Stimulated activated CD8-positive, alpha-beta memory T cell treated with anti-CD3 and anti-CD28 coated beads, Interleukin-4, amount 100 ng/mL, for 1 hour (primary cell): ENCODE measurements at places on chromosomes 3 and 15.

GRCh38 chr15:67135494-67135893 lies 70.1 kb downstream of the SMAD3 start:
- no peak for DNase-seq

DNA sequence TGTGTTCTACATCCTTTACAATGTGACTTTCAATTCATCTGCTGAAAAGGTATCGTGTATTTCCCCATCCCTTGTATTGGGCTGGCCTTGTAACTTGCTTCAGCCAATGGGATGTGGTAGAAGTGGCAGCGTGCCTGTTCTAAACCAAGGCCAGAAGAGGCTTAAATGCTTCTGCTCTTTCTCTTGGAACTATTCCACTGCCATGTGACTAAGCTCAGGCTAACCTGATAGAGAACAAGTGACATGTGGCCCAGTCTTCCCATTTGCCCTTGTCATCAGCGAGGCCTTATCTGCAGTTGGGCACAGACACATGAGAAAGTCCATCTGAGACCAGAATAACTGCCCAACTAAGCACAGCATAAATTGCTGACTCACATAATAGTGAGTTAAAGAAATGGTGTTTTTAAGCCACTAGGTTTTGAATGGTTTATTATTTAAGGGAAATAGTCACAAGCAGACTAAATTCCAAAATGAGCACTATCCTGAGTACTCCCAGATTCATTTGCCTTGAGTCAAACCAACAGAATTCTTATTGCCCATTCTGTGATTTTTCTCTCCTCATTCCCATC lies 230.2 kb downstream of the CPNE4 start:
- no peak for DNase-seq

DNA sequence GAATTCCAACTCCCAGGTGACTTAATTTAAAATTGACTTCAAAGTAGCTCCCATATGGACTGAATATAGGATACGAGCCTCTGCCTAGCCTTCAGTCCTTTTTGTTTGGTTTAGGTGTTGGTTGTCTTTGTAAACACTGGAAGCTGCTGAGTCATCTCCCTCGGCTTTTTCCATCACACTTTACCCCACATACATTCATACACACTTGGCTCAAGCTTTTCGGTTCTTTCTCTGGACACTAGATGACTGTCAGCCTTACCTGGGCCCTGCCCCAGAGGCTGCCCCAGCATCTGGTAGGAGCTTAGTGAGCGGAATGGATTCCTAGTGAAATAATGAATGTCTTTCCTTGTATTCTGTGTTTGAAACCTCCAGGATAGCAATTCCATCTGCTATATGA lies 201.5 kb upstream of the IL12A start:
- DNase-seq: no peak

GRCh38 chr3:114718898-114719210 lies 425.0 kb downstream of the TIGIT start:
- DNase-seq: no peak

GRCh38 chr3:124810970-124811369 lies 76.2 kb downstream of the ITGB5 start:
- DNase-seq: no peak

GRCh38 chr3:42807929-42808328 lies 1.3 kb upstream of the ACKR2 start:
- no peak for DNase-seq

DNA sequence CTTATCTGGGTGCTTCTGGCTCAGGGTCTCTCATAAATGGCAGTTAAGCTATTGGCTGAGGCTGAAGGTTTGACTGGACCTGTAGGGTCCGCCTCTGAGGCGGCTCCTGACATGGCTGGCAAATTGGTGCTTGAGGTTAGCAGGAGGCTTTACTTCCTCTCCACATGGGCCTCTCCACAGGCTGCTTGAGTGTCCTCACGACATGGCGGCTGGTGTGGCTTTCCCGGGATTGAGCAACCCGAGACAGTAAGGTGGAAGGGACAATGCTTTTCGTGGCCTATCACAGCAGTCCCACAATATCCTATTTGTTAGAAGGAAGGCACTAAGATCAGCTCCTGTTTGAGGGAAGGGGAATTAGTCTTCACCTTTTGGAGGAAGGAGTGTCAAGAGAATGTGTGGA lies 267.3 kb upstream of the LRRFIP2 start:
- no peak for DNase-seq

- DNase-seq: no peak
Measured at GRCh38 chr15:61768131-61768530, 292.1 kb downstream of the VPS13C start.
